ENCODE measurements at places on chromosomes 6 and 20. TPM values are rescaled to one million over a fixed set of nuclear protein-coding genes. Genes with fewer than 3 reads are reported as not detected.

Gene DNAH8
- total RNA-seq: 0.08 TPM

DNA sequence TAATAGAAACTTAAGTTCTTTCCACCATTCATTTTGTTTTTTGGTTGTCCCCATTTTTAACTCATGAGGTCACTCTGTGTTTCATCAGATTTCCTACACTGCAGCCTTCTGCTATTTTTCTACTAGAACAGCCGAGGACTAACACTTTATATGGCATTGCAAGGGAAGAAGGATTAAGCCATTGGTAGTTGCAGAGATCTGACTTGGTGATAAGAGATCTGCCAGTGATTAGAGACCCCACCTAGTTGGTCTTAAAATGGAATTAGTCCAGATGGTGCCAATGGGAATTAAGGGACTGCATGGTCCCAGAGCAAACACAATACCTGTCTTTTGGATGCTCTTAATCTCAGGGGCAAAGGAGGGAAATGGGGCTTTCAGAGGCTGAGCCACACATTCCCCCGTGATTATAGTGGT lies 125.5 kb upstream of the TMEM170B start:
- no peak for DNase-seq

DNA sequence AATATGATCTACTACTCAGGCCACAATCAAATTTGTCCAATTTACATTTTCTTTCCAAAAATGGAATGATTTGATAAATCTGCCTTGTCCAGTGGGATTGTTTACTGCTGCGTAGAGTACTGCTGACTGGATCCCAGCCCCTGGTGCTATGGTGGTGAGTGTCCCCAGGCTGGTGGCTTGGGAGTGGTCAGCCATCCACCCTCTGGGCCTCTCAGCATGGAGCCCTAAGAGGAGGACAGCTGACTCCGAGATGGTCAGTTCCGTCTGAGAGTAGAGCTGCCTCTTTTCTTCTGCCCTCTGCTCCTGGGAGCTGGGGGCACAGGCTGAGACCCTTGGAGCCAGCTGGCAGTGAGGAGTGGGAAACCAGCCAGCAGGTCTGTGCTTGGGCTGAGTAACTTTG lies 22.7 kb downstream of the PRDM13 start:
- no peak for DNase-seq

- no peak for DNase-seq
These were observed 1.8 kb upstream of the PLN start for GRCh38 chr6:118546164-118546879.

Gene PRR18
- total RNA-seq: not detected

Gene PIGU
- 9.5 TPM for total RNA-seq

- DNase-seq: peak; percentile 63
These were observed 206.7 kb upstream of the SULF2 start for GRCh38 chr20:47991875-47992488.

GRCh38 chr20:53565254-53565653 lies 28.4 kb downstream of the ZNF217 start:
- DNase-seq: peak; percentile 39

Gene KCNK5
- 110 TPM for total RNA-seq

- DNase-seq: no peak
These were observed 10.9 kb downstream of the FOXQ1 start for GRCh38 chr6:1322696-1323219.

Measured in lower leg skin (tissue), 4 donors.